ENCODE measurements at places on chromosomes 5 and 9.

- no peak for DNase-seq
These were observed 298.9 kb downstream of the KCNN2 start for GRCh38 chr5:114660791-114661190.

DNA sequence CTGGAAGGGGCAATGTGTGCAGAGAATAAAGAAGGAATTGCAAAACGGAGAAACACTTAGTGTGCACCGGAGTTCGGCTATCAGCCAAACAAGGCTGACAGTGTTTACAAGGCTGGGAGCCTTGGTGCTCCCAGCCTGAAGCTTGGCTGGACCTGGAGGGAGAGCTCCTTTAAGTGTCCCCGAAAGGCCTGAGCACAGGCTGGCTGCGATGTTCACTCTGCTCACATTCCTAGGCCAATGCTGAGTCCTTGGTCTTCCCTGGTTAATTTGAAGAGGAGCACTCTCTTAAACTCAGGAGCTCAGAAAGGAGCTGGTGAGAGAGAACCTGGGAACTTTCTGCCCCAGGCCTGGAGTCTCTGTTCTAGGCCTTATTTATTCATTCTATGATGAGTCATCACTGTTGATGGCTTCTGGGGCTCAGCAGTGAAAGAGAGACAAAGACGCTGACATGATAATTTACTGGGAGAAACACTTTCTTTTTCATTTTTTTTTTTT lies 88.6 kb upstream of the MYO10 start:
- no peak for DNase-seq

GRCh38 chr5:54772231-54772630 lies 213.2 kb downstream of the ESM1 start:
- no peak for DNase-seq

- no peak for DNase-seq
These were observed 460.4 kb upstream of the RORB start for GRCh38 chr9:74036549-74037231.

DNA sequence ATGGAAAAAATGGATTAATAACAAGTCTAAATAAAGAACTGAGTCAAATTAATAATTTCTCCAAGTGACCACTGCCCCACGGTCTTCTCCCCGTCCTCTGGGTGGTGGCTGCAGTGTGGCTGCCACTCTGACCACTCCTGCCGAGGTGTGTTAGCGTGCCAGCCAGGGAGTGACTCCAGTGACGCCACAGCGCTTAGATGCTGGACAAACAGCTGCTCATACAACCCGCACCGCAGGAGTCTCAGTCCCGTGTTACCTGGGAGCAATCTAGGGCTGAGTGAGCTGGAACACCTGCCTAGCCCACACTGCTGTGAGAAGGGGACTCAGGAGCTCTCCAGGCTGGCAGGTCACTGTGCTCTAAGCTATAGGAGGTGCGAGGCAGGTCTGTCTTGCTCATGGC lies 10.2 kb downstream of the MAPK9 start:
- DNase-seq = no peak

GRCh38 chr9:110742741-110743371 lies 74.3 kb downstream of the MUSK start:
- peak; percentile 19 for DNase-seq

GRCh38 chr9:137688725-137689124 lies 69.9 kb downstream of the EHMT1 start:
- DNase-seq = no peak

Measured in WTC11 (cell line).